ENCODE measurements at places on chromosomes 7 and 10.

GRCh38 chr7:1770331-1770730 is 100.3 kb downstream of the ELFN1 start:
- no peak for DNase-seq

DNA sequence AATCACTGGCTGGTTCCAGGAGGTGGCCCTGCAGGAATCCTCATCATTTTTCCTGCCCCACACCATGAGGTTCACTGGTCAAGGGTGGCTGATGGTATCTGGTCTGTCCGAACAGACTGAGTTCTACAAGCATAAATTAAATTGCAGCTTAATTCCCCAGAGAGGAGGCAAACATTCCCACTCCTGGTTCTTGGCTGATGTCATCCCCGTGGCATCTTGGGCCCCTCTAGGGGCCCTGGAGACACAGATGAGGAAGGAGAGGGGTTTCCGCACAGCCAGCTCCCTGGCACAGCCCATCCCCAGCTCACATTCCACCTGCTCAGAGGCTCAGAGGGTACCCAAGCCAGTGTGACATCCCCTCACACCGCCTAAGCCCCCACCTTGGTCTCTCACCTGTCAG is 5.3 kb upstream of the KLRG2 start:
- DNase-seq, result no peak

DNA sequence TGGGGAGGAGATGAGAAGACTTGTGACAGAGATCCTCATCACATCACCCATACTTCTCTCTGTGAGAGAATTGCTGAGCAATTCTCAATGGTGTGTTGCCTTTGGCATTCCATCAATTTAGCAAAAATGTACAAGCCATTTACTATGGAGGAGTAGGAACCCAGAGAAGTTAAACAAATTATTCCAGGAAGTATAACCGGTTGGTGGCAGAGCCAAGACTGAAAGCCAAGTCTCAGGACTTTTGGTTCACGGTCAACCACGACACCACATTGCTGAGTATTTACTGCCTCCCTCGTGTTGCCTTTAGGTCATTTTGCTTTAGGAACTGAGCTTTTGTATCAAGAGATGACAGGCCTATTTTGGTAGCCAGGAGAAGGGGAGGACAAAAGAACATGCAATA is 88.0 kb upstream of the ELMO1 start:
- DNase-seq, result no peak

DNA sequence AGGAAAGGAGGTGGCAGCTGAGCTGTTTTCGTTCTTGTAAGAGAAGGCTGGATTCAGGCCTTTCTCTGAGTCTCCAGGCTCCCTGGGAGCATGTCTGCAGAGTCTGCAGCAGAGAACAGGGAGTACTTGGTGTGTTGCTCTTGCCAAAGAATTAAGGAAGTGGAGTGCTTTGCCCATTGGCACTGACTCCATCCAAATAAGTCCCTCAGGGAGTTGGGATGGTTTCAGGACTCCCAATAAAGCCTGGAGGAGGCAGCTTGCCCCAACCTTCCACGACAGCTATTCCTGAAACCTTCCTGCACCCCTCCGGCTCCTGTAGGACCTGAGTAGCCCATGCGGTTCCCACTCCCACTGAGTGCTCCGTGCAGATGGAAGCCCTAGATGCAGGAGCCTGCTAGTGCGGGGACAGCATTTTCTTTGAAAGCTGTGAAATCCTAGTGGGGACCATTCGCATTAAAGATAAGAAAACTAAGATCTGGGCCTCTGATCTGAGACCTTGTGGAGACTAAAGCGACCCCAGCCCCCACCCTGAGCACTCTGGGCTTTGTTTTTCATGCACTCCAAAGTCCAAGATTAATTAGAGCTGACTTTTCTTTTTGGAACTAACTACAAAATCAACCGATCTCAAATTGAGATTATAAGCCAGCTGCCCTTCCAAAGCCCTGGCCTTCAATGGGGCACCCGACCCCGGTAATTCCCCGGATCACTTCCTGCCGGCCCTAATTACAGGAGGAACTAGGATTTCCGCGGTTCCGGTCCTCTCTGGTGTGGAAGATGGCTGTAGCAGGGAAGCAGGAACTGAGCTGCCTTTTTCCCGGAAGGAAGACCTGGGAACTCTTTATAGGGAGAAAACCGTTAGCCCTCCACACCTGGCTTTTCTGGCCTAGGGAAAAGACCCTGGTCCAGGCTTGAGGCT is 110.2 kb downstream of the COL13A1 start:
- peak; percentile 17 for DNase-seq

DNA sequence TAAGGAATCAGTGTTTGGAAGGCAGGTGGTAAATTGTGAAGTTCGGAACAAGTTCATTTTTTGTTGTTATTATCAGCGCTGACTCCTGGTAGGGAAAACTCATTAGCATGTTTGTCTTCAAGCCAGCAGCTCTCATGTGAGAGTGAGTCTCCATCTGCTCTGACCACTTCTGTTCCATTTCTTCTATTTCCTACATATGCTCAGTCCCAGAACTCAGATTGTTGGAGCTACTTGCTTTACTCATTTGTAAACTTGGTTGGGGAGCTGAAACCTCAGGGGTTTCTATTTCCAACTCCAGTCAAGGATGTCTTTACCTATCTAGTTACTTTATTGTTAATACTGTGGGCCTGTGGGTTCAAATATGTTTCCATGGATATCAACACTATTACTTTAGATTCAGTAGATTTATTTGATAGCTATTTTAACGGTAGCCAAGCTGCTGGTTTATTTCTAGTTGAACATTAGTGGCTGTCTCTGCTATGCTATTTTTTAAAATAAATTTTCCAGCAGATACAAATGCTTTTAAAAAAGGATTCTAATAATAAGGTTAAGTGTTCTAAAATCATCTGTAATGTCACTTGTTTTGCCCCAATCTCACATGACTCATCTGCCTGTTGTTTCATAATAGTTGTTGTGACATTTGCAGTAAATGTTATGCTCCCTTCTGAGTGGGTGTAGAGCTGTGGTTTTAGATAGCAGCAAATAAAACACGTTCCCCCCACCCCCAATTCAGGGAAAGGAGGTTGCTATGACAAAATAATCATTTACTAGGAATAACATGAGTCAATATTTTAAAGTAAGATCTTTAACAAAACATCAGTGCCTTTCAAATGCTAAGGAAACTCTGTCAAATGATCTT is 143.3 kb downstream of the HDAC9 start:
- DNase-seq, result no peak

GRCh38 chr7:158164101-158165095 is 423.2 kb downstream of the PTPRN2 start:
- DNase-seq, result peak; percentile 60

- DNase-seq, result no peak
Measured at GRCh38 chr10:96831200-96831866, 765 bp upstream of the LCOR start.

GRCh38 chr7:3806516-3806915 is 505.5 kb downstream of the SDK1 start:
- DNase-seq, result no peak

- peak; percentile 27 for DNase-seq
Measured at GRCh38 chr7:44145969-44146911, 5.1 kb upstream of the MYL7 start.

DNA sequence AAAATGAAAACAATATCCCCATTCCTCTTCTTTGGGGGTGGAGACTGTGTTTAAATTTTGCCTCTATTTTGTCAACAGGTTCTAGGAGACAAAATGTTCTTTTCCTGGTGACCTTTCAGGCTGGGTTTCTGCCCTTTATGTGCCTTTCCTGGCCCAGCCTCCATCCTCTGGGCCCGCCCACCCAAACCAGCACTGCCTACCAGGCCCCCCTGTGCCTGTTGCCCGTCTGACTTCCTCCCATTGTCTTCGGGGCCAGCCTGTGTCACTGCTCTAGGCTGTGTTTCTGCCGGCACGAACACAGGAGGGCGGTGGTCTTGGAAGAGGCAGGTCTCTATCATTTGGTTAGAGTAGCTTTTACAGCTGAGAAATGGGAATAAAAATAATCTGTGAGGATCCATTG is 13.9 kb downstream of the TSPAN14 start:
- DNase-seq, result no peak

GRCh38 chr10:21289961-21290360 is 235.5 kb downstream of the SKIDA1 start:
- DNase-seq, result no peak

DNA sequence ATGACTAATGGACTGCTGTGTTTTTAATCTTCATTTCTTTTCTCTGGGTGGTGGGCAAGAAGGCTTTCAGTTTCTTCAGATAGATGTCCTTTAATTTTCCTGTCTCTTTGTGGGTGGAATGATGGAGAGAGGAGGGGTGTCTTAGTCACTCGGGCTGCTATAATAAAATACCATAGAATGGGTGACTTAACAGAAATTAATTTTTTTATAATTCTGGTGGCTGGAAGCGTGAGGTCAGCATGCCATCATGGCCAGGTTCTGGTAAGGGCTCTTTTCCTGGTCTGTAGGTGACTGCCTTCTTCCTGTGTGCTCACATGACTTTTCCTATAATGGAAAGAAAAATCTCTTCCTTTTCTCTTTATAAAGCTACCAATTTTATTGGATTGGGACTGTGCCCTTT is 6.3 kb downstream of the RSBN1L start:
- DNase-seq, result no peak

DNA sequence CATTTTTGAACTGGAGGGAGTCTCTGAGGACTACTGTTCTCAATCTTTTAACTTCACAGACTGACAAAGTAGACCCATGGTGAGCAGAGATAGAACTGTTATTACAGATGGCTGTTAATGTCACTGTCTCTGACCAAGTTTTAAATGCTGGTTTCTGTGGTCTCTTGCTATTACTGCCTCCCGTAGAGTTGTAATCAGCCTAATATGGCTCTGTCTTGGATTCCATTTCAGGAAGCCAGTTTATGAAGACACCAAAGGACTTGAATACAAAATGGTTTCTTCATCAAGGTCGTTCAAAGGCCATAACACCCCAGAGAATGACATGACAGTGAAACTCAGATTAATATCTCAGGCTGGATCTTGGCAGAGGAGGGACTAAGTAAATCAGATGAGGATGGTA is 3.9 kb downstream of the SFRP4 start:
- no peak for DNase-seq

GRCh38 chr10:14325325-14325955 is 5.3 kb downstream of the FRMD4A start:
- no peak for DNase-seq

- DNase-seq, result no peak
Measured at GRCh38 chr7:90483251-90483650, 13.8 kb downstream of the PTTG1IP2 start.

GRCh38 chr10:51156926-51157325 is 82.6 kb downstream of the PRKG1 start:
- DNase-seq, result no peak

- no peak for DNase-seq
Measured at GRCh38 chr10:30190577-30191552, 131.5 kb upstream of the JCAD start.

DNA sequence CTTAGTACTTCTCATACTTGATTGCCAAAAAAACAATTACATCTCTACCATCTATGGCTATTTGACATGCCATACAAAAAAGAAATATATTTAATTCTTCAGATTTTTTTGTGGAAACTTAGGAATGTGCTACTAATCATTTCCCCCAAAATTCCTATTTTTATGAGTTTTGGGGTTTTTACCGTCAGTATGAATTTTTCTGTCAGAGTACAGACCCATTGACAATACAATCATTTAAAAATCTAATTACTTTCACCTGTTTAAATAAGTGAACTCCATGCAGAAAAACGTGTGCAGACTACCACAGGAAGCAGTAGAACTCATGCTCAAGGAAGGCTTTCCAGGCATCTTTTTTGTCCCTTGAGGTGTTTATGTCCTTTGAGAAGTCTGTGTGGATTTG is 48.8 kb upstream of the FOXP2 start:
- DNase-seq, result no peak

- no peak for DNase-seq
Measured at GRCh38 chr10:85557077-85557476, 809.5 kb downstream of the GRID1 start.

- no peak for DNase-seq
Measured at GRCh38 chr10:26157734-26158133, 58.8 kb upstream of the GAD2 start.

GRCh38 chr7:100085515-100085914 is 3.3 kb upstream of the COPS6 start:
- DNase-seq, result no peak

GRCh38 chr10:118369641-118370205 is 27.6 kb upstream of the FAM204A start:
- DNase-seq, result no peak

GRCh38 chr10:25938405-25938804 is 4.4 kb downstream of the MYO3A start:
- no peak for DNase-seq

DNA sequence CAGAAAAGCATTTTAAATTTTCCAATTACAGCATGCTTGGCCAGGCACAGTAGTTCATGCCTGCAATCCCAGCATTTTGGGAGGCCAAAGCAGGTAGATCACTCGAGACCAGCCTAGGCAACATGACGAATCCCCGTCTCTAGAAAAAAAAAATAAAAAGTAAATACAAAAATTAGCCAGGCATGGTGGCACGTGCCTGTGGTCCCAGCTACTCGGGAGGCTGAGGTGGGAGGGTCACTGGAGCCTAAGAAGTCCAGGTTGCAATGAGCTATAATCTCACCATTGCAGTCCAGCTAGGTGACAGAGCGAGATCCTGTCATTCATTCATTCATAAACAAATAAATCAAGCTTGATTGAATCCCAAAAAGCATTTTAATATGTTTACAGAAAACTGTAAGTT is 234.9 kb downstream of the PARD3 start:
- no peak for DNase-seq

GRCh38 chr10:114664127-114664526 is 6.1 kb upstream of the ABLIM1 start:
- DNase-seq, result no peak

DNA sequence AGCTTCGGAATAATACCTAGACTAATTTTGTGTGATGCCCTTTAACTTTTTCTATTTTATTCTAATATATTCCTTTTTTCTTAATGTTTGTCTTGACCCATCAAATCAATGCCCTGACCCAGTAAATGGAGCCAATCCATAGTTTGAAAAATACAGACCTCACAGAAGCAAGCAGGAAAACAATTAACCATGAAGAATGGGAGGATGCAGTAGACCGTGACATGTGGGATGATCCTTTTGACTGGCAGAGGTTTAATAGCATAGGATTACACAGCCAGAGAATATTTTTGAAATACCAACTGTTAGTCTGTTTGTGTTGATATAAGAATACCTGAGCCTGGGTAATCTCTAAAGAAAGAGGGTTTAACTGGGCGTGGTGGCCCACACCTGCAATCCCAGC is 142.6 kb upstream of the NEBL start:
- no peak for DNase-seq

Measured in caudate nucleus (tissue), 63 donors.